NCI-H510A (cell line): ENCODE measurements at places on chromosomes 12 and 14.
A peak's percentile ranks its signal among the peaks of the same experiment; 100 is the strongest.

GRCh38 chr12:99495799-99496198 is 151.8 kb upstream of the GARIN6 start:
- no peak for DNase-seq

GRCh38 chr14:78863143-78863542 is 693.0 kb downstream of the NRXN3 start:
- DNase-seq, result no peak

DNA sequence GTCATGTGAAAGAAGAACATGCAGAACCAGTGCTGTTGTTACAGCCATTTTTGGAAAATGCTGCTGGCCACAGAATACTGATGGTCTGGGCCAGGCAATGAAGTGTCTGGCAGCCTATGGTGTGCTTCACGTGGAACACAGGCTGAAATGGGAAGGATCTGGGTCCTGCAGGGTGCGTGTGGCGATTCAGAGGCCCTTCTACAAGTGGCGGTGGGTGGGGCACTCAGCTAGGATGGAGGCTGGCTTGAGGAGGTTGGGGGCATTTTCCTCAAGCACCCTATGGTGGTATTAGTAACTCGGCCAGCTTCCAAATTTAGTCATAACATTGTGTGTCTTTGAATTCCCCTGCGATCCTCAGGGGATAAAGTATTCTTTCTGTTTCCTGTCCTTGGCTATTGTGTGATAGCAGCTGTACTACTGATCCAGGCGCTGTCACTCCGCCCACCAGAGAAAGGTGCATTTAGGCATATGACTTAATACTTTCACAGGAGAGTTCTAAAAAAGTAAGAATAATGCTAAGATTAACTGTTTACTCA is 9.2 kb upstream of the RAD52 start:
- no peak for DNase-seq

GRCh38 chr14:79699206-79699605 is 512.1 kb downstream of the DIO2 start:
- DNase-seq, result no peak

DNA sequence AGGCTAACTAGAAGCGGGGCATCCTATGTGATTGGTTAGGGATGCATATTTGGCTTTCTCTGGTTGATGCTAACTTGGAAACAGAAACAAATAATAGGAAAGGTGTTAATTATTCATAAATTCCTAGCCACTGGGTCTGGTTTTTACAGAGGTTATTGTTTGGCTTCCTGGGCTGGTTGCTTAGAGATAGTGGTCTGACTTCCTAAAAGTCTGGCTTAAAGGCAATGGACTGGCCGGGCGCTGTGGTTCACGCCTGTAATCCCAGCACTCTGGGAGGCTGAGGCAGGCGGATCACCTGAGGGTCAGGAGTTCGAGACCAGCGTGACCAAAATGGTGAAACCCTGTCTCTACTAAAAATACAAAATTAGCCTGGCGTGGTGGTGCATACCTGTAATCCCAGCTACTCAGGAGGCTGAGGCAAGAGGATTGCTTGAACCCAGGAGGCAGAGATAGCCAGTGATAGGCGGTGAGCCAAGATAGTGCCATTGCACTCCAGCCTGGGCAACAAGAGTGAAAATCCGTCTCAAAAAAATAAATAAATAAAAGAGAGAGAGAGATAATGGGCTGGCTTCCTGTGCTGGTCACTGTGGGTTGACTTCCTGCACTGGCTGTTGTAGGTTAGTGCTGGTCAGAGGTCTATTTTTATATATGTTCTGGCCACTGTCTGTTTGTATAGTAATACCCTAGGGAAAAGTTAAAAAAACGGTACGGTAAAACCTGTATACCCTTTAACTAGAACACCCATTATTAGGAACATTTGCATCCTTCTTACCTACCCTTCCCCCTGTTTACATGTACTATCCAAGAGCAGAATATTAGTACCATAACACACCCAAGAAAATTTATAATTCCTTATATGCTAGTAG is 24.1 kb downstream of the OR6S1 start:
- DNase-seq, result no peak

DNA sequence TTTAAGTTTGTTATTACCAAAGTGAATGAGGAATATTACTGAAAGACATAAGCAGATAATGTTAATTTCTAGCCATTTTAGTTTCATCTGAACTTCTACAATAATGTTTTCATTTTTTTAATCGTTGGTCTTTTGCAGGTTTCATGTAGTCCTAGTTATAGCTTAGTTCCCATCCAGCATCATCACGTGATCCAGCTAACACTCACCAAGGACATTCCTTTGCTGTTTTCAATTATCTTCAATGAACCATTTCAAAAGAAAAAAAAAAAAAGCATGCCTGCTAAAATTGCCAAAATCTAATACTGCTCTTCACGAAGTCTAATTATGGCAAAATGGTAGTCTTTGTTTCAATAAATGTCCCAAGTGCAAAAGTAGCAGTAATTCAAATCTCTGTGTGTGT is 187.7 kb upstream of the ATXN7L3B start:
- no peak for DNase-seq

DNA sequence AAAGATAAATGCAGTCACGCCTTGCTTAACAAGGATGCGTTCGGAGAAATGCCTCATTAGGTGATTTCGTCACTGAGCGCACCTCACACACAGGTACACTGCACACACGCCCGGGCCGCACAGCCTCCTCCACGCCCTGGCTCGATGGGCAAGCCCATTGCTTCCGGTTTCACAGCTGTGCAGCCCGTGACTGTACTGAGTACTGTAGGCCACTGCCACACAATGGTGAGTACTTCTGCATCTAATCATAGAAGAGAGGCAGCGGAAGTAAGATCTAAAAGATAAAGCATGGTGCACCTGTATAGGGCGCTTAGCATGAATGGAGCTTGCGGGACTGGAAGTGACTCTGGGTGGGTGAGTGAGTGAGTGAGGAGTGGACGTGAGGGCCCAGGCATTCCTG is 4.3 kb downstream of the RIMBP2 start:
- DNase-seq, result peak; percentile 84
